ENCODE measurements at places on chromosomes 6 and 20.
A peak's percentile ranks its signal among the peaks of the same experiment; 100 is the strongest.

- DNase-seq = no peak
Measured at GRCh38 chr6:135600086-135600702, 102.7 kb upstream of the AHI1 start.

- peak; percentile 59 for DNase-seq
Measured at GRCh38 chr6:143337201-143337949, 113.1 kb downstream of the ADAT2 start.

- peak; percentile 12 for DNase-seq
Measured at GRCh38 chr20:32278199-32278643, 770 bp downstream of the KIF3B start.

GRCh38 chr6:31328355-31328960, 28.5 kb downstream of the HLA-B start:
- no peak for DNase-seq

DNA sequence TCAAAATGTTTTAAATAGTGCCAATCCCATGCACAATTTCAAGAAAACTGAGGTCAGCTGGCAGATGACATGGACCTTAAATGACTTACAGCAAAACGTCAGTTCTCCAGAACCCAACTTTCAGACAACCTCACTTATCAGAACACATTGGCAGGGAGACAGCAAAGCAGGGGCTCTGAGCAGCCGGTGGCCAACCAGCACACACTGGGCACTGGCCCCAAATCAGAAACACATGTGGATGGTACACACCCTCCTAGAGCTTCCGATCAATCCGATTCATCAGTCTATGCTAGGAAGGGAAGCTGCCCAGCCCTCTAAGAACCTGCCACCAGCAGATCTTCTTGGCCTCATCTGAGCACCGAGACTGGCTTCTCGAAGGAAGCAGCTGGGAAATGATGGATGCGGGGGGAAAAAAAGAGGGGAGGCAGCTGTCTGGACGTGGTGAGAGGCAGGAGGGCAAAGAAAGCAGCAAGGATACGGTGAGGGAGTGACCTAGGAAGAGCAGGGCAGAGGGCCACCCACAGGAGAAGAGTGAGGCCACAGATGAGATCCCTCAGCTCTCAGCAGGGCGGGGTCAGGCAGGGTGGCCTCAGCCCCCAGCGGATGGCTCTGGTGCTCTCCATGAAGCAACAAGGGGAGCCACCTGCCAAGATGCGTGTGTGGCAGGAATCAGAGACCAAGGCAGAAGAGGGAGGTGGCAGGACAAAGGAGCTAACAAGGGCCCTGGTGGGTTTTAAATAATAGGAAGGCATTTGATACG, 32.9 kb downstream of the TAF4 start:
- DNase-seq = no peak

DNA sequence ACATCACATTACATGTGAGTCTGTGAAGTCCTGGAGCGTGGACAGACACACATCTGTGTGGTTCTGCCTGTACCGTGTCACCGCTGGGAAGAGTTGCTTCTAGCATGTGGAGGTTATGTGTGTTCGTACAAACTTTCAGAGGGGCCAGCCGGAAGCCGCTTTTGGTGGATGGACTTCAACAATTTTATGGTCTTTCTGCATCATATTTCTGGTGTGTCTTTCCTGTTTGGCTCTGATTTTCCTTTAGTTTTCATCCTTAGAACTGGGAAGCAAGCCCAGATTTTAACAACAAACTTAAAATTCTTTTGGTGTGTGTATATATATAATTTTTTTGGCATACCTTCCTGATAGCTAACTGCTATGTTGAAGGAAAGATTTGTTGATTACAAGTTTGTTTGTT, 71.2 kb downstream of the TIAM2 start:
- no peak for DNase-seq

DNA sequence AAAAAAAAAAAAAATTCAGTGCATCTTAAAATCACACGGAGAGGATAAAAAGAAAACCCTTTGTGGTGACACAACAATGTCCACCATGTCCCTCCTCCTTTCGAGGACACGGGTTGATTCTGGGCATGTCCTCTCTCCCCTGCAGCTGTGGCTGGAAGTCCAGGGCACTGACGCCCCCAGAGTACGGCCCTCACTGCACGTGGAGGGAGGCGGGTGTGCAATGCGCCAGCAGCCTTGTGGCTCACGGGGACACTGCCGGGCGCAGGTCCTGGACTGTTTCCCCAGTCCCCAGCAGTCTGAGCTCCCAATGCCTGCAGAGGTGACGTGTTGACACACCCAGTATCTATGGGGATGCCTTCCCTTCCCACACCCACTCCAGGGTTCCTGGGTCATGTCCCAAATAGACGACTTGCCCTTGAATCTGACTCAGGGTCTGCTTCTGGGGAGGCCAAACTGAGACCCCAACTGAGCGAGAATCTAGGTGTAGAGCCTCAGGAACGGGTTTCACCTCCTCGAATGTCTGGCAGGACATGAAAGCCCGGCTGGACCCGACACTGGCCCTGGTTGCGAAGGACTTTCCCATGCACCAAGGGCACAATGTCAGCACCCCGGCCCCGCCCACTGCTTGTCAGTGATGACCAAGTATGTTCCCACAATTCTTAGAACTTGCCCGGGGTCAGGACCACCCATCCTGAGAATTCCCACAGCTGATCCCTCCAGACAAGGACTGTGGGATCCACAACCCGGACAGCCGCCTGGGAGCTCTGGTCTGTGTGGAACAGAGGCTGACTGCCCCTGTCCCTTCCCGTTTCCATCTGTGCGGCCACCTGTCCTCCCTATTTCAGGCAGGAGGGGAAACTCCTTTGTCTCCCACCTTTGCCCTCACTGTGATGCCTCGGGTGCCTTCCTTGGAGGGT, 425.1 kb upstream of the SULF2 start:
- DNase-seq = no peak

GRCh38 chr6:39887692-39888450, 46.4 kb downstream of the MOCS1 start:
- DNase-seq = no peak

- no peak for DNase-seq
Measured at GRCh38 chr20:15332711-15333160, 995.3 kb upstream of the FLRT3 start.

GRCh38 chr20:35260426-35260825, 17.5 kb downstream of the MMP24OS start:
- DNase-seq = no peak

GRCh38 chr20:50115591-50116367, 2.8 kb upstream of the UBE2V1 start:
- peak; percentile 90 for DNase-seq

- DNase-seq = no peak
Measured at GRCh38 chr6:25078141-25078540, 142.4 kb upstream of the RIPOR2 start.

GRCh38 chr6:36141961-36142360, 11.6 kb downstream of the MAPK13 start:
- DNase-seq = no peak

DNA sequence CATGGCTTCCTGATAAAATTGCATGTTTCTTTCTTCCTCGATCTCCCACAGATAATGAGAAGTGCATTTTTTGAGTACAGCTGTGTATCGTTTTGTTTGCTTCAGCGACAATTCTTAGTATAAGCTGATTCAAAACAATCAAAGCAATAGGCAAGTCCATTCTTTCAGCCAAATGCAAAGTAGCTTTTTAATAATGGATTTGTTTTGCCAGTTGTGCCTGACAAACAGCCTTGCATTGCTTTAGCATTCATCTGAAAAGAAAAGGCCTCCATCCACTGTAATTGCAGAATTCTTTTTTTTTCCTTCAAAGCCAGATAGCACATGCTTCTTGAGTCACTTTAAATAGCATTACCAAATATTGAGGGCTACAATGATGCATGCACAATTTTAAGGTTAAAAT, 32.0 kb downstream of the TTLL2 start:
- DNase-seq = no peak

DNA sequence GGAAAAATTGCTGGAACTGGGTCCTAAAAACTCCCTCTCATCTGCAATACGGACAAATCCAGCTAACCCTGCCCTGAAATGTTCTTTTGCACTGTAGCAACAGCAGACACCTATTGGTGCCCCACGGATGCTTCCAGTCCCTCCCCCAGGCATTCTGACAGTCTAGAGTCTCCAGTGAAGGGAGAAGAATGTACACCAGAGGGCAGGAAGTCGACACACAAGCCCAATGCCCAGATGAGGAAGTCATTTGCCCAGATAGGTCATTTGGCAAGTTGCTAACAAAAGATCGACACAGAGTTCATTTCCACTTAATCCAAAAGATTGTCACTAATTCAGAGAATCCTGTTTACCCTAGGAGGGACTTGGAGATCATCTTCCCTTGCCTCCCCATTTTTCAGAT, 293.0 kb upstream of the PRDM1 start:
- no peak for DNase-seq

GRCh38 chr6:11824986-11825385, 46.4 kb upstream of the ADTRP start:
- no peak for DNase-seq

GRCh38 chr20:37524859-37525708, 2.6 kb downstream of the BLCAP start:
- DNase-seq = peak; percentile 32

DNA sequence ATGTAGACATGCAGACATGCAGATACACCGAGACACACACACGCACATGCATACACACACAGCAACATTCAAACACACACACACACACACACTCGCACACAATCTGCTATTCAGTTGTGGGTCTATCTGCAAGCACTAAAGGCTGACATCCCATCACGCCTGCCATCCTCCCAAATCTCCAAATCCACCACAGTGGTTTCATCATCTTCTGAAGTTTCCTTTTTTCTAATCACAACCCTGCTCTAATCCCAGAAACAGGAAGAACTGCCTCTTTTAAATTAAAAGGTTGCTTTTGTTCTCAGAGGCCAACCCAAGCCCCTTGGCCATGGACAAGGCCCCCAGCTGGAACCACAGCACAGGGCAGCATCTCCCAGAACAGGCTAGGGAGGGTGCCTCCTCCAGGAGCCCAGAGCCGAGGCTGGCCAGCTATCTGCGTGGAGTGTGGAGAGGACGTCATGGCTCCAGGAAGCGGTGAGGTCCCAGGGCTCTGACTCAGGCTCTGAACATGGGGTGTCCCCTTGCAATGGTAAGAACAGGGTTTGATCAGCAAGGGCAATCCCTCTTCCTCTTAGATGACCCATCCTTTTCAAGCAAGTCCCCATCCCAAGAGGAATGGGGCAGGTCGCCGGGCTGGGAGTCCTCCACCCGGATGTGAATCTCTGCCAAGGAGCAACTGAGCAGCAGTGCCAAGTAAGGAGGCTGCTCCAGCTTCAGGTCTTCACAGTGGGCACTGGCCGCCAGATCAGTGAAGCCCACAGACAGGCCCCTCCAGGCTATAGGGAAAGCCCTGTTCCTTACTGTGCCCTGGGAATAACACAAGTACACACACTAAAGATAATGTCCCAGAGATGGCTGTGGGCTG, 14.7 kb downstream of the FOXF2 start:
- DNase-seq = no peak

- no peak for DNase-seq
Measured at GRCh38 chr6:64357430-64357829, 721.8 kb downstream of the PHF3 start.
